ENCODE measurements at places on chromosomes 11 and 22.

DNA sequence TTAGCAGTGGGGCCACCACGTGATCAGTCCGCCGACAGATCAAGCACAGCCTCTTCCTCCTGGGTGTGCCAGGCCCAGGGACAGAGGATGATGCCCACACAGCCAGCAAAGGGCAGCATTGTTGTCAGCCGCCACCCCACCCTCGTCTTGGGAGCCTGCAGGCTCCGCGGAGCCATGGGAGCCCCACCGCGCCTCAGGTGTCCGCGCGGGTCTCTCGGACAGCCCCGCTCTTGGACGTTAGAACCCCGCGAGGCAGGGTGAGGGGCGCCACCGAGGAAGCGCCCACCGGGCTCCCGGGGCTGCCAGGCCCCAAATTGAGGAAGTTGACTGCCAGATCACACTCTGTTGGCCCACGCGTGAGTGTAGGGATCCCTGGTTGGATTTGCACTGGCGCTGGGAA is 83.9 kb upstream of the MS4A8 start:
- DNase-seq, result no peak

DNA sequence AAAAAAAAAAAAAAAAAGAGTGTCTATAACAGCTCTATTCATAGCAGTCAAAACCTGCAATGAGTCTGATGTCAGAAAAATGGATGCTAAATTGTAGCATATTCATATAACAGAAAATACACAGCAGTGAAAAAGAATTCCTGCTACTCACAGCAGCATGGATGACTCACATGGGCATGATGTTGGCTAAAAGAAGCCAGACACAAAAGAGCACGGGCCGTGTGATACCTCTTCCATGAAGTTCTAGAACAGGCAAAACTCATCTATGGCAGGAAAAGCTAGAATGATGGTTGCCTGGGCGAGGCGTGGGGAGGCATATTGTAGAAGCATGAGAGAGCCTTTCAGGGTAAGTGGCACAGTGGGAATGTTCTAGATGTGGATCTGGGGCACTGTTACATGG is 18.9 kb downstream of the PLAAT3 start:
- no peak for DNase-seq

DNA sequence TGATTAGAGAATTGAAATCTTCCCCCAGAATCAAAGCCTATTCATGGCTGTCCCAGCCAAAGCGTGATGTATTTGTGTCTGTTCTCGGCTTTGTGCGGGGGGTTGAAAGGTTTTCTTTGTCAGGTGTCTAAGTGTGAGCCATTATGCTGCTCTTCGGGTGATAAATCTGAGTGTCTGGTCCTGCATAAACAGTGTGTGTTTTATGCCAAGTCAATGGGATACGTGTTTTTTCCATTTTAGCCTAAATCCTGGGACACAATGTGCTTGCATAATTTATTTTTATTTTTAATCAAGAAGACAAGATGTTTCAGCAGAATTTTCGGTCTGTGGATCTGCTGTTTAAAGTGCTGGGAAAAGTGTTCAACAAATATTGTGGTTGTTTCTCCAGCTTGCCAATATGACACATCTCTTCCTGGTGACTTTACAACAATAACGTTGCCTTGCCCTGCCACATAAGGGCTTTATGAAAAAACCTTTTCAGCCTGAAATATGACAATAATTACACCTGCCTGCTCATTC is 267.8 kb downstream of the TBC1D22A start:
- no peak for DNase-seq

DNA sequence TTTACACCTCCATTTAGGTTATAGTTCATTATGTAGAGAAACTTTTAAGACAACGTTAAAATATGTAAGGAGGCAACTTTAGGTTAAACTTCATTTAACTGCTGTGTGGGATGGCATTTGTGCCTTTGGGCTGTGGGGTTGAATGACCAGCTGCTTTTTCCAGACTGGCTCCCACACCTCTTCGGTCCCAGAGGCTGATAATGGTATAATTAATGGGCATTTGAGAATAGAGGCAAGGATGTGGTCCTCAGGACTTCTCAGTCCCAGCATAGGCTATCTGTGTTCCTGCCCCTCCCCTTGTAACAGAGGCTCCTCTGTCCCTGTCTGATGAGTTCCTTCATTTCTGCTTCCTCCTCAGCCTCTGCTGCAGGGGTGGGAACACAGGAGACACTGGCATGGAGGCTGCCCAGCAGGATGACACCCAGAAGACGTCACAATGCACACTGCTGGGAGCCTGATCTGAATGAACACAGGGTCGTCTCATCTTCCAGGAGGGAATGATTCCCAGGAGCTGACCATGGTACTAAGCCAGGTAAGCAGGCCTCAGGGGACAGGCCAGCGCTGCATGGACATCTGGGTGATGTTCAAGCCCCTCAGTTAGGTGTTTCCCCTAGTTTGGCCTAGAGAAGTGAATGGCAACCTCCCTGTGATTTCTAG is 17.1 kb upstream of the GNAZ start:
- no peak for DNase-seq

GRCh38 chr11:112185883-112186282 is 10.6 kb downstream of the BCO2 start:
- DNase-seq, result no peak

DNA sequence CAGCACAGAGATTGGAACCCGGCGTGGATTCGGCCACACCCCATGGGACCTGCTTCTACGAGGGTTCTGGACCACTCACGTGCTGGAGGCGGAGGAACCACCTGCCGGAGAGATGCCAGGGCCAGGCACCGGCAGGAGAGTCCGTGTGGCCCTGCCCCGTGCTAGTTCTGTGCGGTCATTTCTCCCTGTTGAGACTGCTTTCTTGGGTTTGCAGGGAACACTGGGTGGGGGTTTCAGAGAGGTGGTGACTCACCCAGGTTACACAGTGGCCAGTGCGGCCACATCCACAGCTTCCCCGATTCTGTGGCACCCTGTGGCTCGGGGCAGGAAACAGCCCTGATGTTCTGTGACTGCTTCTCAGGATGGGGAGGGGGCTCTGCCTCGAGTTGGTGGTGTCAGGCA is 3.6 kb upstream of the PHLDA2 start:
- no peak for DNase-seq

- no peak for DNase-seq
Observed at GRCh38 chr11:47470671-47471070, 21.7 kb upstream of the RAPSN start.

GRCh38 chr11:77732143-77732542 is 88.4 kb downstream of the RSF1 start:
- DNase-seq, result no peak

- no peak for DNase-seq
Observed at GRCh38 chr11:12212821-12213185, 102.4 kb downstream of the MICAL2 start.

GRCh38 chr22:24427500-24428164 is at the start of gene ADORA2A:
ADORA2A (plus strand) TSS chr22:24427599; CDS start chr22:24433405, 5,806 bp downstream.
- peak; percentile 54 for DNase-seq

- DNase-seq, result no peak
Observed at GRCh38 chr11:29119116-29119515, 897.7 kb downstream of the KCNA4 start.

DNA sequence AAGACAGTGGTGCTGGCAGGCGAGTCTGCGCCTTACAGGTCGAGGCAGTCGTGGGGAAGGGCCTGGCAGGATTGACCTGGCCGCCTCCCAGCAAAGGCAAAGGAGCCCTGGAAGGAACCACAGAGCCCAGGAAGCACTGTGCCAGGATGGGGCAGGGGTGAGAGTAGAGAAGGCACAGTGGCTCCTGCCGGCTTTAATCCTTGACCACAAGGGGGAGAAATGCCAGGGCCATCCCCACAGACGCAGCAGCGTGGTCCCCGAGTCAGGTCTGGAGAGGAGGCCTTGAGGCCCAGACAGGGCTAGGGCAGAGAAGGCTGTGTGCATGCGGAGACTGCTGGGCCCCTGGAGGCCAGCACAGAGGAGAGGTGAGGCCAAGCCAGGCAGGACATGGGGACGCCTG is 9.9 kb upstream of the NDUFS8 start:
- DNase-seq, result no peak

GRCh38 chr11:9916480-9916879 is 252.6 kb downstream of the SWAP70 start:
- DNase-seq, result no peak

DNA sequence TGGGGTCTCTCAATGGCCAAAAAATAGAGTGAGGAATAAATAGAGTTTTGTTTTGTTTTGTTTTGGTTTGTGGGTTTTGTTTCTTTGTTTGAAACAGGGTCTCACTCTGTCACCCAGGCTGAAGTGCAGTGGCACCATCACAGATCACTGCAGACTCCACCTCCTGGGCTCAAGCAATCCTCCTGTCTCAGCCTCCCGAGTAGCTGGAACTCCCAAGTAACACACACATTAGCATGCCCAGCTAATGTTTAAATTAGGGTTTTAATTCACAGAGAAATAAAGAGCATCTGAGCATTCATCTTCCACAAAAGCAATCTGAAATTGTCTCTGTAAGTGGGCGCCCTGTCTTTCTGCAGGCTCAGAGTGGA is 9.2 kb upstream of the IFITM3 start:
- no peak for DNase-seq

- no peak for DNase-seq
Observed at GRCh38 chr11:120532832-120533196, 21.3 kb downstream of the GRIK4 start.

DNA sequence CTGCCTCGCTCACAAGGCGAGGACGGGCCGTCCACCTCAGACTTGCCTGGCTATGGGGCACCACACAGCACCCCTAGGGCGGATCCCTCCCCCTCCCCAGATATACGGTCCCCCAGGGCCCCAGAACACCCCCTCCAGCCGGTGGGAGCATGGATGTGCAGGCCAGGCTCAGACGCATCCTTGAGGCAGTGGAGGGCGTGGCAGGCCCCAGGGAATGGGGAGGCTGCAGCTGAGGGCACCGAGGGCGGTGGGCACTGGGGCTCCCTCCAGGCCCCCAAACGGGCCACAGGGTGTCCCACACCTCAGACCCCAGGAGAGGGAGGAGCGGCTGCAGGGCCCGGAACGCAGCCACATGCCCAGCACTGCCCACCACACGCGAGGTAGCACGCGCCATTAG is 12.1 kb downstream of the TTLL8 start:
- no peak for DNase-seq

DNA sequence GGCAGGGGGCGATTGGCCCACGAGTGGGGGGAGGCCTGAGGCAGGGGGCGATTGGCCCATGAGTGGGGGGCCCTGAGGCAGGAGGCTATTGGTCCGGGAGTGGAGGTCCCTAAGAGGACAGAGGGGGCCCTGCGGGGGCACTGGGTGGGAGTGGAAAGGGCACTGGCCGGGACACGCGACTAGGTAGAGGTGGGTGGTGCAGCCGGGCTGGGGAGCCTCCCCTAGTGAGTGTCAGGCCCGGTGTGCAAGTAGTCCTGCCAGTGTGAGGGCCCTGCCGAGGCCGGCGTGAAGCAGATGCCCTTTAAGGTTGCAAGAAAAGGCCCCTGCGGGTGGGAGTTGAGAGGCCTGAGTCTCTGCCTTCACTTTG is 909 bp upstream of the BRD1 start:
- no peak for DNase-seq

GRCh38 chr11:42465623-42466022 is 846.2 kb upstream of the API5 start:
- DNase-seq, result no peak

GRCh38 chr11:102469196-102469821 is 16.7 kb upstream of the TMEM123 start:
- no peak for DNase-seq

- no peak for DNase-seq
Observed at GRCh38 chr22:17880020-17880419, 105.8 kb upstream of the BID start.

DNA sequence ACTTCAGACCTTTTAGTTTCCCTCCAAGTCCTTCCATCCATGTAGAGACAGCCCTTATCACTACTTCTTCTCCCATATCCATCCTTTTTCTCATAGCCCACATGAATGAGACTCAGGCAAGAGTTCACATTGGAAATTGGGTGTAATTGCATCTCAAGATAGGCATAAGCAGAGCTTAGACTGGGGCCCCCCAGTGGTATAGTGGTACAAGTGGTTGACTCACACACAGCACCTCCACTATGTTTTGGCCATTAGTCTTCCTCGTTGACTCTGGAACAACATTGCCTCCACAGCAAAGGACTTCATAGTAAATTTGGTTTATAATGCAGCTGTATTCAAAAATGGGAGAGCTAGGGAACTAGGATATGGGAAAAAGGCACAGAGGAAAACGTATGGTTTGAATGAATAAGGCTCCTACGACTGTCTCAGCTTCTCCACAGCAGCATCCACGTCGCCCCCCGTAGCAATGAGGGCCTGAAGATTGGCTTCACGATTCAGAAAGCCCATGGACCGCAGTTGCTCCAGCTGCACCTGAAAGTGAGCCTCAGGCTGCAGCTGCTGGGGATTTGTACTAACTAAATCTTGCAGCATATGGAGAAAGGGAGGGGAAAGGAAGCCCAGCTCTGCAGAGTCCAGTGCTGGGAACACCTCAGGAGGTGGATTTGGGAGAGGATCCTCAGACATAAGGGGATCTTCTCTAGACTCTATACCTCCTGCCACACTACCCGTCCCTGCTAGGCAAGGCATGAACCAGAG is 2.4 kb downstream of the UBQLN3 start:
- DNase-seq, result no peak

DNA sequence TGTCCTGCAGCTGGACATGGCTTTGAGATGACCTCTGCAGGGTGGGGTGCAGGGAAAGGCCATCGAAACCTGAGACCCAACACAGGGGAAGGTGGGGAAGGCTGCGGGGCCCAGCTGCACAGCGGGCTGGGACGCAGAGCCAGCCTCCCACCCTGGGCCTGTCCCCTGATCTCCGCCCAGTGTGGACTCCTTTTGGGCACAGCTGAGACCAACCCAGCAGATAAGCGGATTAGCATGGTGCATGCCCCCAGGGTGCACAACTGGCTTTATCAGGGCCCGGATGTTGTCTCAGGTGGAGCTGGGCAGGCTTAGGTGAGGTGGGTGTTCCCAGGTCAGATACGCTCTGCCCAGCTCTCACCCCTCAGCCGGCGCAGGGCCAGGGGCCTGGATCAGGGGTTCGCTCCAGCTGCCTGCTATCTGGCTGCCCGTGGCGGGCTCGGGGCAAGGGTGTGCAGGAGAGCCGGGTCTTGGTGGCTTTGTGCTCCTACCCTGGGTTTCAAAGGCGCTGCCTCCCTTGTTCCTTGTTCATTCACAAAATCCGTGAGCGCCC is 28.1 kb upstream of the MUC5AC start:
- DNase-seq, result no peak

- no peak for DNase-seq
Observed at GRCh38 chr11:62654297-62654696, 1.2 kb upstream of the INTS5 start.

GRCh38 chr11:64535811-64536210 is 55.2 kb upstream of the SLC22A12 start:
- no peak for DNase-seq

Data from stimulated activated CD8-positive, alpha-beta memory T cell treated with anti-CD3 and anti-CD28 coated beads, Interleukin-7, amount 100 ng/mL, for 1 hour (primary cell).